ENCODE measurements at places on chromosomes 3 and 15.

- DNase-seq: no peak
Observed at GRCh38 chr3:128232376-128233178, 79.3 kb downstream of the EEFSEC start.

DNA sequence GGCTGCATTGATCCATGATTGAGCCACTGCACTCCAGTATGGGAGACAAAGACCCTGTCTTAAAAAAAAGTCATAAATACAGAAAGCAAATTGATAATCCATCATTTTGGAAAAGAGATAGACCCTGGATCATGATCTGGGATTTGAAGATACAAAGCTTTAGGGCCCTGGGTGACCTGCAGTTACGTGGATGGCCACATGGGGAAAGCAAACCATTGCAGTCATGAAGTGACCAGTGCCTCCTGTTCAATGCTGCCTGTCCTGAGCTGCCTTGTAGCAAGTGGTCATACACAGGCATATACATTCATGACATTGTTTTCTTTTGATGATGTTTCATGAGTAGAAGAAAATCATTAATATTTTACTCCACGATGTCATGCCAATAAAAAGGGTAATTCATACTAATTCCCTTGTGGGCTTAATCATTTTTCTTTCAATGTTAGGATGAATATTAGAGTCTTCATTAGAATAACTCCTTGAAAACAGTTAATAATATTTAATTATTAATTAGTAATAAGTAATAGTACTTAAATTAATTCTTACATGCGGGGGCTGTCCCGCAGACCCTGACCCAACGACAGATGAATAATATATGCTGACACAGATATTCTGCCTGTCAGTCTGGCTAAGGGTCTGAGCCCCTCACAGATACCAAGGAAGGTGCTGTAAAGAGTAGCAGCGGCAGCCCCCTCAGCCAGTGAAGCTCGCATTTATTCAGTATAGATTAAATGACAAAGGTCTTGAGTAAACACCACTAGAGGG lies 109.0 kb upstream of the UNC13C start:
- DNase-seq: no peak

DNA sequence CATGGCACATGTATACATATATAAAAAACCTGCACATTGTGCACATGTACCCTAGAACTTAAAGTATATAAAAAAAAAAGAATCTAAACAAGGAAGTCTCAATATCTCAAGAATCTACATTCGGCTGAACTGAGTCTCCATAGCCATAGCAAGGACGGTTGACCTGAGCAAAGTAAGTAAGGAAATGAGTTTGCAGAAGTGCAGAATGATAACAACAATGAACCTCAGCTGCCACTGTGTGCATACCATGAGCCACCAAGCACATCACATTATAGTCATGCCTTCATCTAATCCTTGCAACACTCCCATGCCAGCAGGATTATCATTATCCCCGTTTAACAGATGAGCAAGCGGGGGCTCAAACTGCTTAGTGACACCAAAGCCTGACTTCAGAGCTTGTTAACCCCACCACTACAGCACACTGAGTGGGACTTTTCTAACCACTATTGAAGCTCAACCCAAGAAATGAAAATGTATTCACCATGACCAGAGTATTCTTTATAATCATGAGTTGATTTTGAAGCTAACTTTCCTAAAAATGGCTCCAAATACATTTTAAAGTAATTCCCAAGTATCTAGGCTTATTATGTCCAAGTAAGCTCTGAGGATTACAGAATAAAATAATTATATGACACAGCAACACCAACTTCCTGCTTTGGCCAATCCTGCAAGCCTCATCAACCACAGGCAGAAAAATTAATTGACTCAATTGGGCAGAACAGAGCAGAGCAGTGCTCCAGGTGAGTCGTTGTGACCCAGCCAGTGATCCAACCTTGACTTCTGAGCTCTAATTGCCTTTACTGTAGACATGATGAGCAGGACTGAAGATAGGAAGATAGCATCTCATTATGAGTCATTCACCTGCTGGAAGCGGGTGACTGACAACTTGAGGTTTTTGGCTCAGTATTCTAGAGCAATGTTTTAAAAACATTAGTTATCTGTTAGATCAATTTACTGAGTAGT lies 47.3 kb upstream of the IL12A start:
- peak; percentile 48 for DNase-seq

DNA sequence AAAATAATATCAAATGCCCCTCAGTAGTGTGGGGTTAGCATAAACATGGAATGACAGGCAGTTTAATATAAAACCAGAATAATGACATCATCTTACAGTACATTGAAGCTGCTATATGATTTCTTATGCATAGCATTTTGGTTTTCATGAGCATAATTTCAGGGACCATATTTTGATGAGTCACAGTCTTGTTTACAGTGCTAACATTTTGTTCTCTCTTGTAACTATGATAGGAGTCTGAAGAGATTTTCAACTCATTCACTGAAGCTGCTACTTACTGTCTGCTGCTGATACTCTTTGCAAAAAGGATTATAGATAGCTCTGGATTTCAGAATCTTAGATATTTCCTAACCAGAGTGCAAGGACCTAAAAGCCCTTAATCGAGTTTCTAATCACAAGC lies 92.6 kb upstream of the CCDC54 start:
- no peak for DNase-seq

GRCh38 chr3:164230385-164231094 lies 847.8 kb downstream of the SI start:
- DNase-seq: no peak

GRCh38 chr3:186787642-186788481 lies 4.5 kb downstream of the EIF4A2 start:
- no peak for DNase-seq

- no peak for DNase-seq
Observed at GRCh38 chr15:90029024-90029423, 27.9 kb downstream of the ZNF710 start.

GRCh38 chr3:126146034-126146433 lies 34.4 kb downstream of the ALDH1L1 start:
- no peak for DNase-seq

DNA sequence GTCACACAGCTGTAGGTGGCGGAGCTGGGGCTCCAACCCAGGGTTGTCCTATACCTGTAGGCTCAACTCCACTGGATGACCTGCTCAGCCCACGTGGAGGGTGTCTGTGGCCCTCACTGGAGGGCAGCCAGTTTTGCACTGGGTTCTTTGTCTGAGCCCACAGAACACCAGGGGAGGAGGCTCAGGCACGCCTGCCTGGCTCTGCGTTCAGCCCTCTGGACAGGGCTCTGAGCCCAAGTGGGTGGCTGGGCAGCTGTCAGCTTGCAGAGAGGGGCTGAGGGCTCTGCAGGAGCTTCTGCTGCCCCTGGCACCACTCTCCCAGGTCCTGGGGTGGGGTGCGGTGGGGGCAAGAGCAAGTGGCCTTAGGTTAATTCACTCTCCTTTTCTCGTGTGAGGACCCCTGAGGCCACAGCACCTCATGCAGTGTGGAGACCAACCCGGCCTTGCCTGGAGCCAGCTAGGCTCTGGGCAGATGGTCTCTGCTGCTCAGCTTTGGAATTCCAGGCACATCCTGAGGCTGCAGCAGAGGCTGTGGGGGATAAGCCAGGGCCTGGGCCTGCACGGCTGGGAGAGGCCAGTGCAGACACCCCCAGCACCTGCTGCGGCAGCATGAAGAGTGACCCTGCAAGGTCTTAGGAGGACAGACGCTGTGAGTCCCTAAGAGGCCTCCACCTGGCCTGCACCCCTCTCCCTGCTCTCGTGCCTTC lies 23.5 kb downstream of the DUSP7 start:
- DNase-seq: no peak

DNA sequence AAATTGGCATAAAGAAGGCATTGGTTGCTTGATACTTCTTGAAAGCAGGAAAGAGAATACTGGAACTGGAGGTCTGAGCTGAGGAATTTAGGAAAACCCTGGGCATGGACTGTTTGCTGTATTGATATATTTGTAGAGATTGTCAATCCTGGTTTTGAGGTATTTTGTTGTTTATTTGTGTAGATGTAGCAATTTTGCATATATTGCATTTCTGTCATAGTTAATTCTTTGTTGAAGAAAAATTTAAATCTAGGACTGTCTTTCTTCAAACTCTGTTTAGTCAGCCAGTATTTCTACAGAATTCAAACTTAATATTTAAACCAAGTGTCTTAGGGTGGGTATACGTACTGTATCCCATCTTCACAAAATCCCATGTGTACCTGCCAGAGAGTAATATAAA lies 9.5 kb downstream of the STT3B start:
- no peak for DNase-seq

GRCh38 chr3:28053759-28054158 lies 187.7 kb upstream of the CMC1 start:
- no peak for DNase-seq

DNA sequence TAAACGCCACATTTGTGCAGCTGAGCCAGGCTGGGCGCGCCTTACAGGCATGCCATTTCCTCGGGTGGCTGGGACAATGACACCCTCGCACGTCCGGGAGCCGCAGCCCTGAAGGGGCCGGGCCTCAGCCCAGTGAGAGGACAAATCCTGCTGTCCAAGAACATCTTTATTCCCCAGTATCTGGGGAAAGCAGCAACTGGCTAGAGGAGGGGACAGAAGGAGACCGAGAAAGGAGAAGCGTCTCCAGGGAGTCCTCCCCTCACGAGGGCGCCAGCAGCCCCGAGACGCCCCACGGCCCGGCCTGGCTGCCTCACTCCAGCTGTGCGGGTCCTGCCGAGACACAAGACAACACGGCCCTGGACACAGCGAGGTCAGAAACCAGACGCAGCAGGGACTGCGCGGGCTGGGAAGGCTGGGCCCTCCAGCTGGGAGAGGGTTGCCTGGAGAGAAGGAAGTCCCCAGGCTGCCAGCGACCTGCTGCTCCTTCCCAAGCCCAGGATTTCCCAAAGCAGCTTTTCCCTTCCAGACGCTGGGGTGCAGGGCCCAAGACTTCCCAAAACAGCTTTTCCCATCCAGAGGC lies 130.2 kb downstream of the CHSY1 start:
- no peak for DNase-seq

DNA sequence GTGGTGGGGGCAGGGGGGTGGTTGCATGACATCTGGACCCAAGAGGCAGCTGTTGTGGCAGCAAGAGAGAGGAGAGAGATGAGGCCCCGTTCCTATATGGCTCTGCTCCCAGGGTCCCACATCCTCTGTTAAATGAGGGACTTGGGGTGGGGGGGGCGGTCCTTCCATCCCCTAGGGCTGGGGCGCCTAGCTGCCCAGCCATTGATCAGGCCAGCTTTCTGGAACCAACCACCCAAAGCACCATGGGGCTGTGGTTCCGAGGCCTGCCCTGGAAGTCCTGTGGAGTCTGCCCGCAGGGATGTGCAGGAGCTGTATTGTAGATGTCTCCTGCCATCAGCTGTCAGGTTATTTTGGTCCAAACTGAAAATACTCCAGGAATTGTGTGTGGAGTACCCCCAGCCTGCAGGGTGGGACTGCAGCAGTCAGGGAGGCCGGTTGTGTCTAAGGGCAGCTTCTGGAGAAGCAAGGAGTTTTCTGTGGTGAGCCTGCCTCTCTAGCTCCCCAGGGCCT lies 5.2 kb downstream of the FURIN start:
- DNase-seq: no peak

DNA sequence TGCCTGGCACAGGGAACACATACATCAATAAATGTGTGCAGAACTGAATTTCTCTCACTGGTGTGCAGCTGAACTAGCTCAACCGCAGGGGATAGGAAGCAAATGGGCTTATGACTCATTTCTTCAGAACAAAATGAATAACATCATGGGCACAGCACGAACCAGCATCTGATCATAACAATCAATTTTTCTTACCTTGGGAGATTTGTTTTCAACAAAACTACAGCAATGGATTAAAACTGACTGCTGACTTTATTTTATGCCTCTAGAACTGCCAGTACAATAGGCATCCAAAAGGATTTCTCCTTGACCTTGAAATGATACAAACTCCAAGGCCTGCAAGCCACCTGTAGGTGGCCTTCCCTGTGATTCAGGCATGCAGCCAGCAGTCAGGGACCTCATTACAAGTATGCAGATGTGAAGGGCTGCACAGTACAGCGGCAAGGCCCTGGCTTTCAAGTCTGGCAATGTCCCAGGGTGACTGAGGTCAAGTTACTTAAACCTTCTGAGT lies 26.1 kb downstream of the TAMM41 start:
- no peak for DNase-seq

GRCh38 chr15:72117486-72118016 lies 399 bp downstream of the MYO9A start:
- peak; percentile 61 for DNase-seq

DNA sequence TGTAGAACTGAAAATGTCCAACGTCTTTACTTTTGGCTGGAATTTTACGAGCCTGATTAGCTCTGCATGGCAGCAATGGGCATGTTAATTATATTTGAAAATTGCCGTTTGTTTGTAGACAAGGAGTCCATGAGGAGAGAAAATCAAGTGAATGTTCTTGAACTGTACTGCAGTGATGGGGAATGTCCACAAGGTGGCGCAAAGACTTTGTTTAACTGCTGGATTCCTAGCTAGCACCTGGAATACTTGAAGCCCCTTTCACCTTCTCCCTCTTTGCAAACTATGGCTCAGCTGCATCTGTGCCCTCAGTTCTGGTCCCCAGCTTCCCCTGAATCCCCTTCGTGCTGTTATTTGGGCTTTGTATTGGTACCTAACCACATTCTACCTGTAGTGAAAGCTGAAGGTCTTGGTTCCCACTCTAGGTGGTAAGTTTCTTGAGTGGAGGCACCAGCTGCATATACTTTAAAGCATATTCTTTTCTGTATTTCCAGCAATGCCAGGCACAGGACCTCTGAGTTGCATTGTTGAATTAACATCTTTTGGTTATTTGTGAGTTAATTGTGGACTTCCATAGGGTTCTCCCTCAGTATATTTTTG lies 25.3 kb downstream of the EXOG start:
- DNase-seq: peak; percentile 56

GRCh38 chr3:17232442-17232841 lies 347.7 kb downstream of the PLCL2 start:
- DNase-seq: no peak

DNA sequence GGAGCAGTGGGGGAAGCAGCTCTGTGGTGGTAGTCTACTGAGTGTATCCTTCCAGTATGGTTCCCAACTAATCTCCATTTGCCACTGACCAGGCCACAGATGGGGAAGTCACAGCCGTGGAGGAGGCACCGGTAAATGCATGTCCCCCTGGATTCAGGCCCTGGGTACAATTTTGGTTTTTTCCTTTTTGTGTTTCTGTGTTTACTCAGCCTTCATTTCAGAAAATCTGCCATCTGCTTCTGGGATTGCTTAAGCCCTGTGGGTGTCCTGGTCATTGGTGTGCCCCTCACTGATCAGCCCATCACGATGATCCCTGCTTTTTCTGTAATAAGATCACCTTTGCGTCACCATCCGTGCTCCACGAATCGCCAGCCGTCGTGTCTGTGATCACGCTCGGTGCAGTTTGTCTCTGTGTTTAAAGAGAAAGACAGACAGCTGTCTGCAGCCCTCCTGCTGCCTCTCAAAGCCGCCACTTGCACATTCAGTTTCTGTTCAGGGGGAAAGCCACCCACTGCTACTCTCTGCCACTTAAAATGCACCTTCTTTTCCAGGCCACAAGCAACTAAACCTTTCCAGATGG lies 68.9 kb downstream of the DNASE1L3 start:
- no peak for DNase-seq

- DNase-seq: no peak
Observed at GRCh38 chr3:9897408-9898372, 5.0 kb upstream of the IL17RE start.

Data from T-helper 1 cell (primary cell).